ENCODE measurements at places on chromosomes 7 and 10.
A peak's percentile ranks its signal among the peaks of the same experiment; 100 is the strongest.

- DNase-seq = no peak
Observed at GRCh38 chr10:34288634-34289033, 526.5 kb downstream of the PARD3 start.

DNA sequence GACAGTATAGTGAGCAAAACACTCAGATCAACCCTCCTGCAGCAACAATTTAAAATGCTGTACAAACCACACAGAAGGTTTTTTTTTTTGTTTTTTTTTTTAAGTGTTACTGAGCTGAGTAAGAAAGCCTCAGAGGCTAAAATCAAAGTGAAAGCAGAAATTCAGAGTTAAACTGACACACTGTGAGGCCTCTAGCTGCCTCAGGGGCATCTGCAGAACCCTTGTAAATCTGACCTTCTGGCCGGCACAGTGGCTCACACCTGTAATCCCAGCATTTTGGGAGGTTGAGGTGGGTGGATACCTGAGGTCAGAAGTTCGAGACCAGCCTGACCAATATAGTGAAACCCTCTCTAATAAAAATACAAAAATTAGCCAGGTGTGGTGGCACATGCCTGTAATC, 7.4 kb upstream of the GNA12 start:
- no peak for DNase-seq

DNA sequence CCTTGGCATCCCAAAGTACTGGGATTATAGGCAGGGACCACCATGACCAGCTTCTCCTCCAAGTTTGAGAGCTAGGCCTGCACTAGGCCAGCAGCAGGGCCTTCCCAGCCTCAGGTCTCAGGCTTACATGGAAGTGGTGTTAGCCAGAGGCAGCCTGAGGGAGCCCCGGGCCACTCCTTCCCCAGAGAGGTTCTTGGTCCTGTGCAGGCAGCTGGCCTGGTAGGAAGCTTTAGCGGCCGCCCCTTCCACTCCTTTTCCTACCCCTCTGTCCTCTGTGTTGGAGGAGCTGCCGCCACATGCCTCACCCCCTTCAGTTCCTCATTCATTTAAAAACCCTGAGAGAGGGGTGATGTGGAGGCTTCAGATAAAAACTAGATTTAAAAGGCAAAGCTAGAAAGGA, 40.3 kb downstream of the TSPAN15 start:
- no peak for DNase-seq

DNA sequence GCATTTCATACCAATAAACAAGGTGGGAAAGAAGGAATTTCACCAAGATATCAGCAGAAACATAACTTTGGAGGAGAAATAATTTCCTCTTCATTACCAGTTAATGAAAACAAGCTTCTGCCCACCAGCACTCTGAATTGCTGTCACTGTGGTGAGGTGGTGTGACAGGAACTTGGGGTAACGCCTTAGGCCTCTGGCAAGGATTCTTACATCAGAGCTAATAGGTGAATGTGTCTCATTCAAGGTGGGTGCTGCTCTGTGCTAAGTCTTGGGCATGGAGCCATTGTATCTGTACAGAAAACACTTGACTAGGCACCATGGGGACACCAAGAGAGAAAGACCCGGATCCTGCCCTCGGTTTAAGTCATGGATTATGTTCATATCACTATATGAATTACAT, 8.3 kb upstream of the LOXL4 start:
- DNase-seq = no peak

- no peak for DNase-seq
Observed at GRCh38 chr7:158685693-158686092, 18.9 kb downstream of the NCAPG2 start.

GRCh38 chr7:107661081-107661864, 645 bp downstream of the SLC26A4 start:
- DNase-seq = peak; percentile 64

- DNase-seq = no peak
Observed at GRCh38 chr10:62964026-62964425, 147.9 kb upstream of the EGR2 start.

DNA sequence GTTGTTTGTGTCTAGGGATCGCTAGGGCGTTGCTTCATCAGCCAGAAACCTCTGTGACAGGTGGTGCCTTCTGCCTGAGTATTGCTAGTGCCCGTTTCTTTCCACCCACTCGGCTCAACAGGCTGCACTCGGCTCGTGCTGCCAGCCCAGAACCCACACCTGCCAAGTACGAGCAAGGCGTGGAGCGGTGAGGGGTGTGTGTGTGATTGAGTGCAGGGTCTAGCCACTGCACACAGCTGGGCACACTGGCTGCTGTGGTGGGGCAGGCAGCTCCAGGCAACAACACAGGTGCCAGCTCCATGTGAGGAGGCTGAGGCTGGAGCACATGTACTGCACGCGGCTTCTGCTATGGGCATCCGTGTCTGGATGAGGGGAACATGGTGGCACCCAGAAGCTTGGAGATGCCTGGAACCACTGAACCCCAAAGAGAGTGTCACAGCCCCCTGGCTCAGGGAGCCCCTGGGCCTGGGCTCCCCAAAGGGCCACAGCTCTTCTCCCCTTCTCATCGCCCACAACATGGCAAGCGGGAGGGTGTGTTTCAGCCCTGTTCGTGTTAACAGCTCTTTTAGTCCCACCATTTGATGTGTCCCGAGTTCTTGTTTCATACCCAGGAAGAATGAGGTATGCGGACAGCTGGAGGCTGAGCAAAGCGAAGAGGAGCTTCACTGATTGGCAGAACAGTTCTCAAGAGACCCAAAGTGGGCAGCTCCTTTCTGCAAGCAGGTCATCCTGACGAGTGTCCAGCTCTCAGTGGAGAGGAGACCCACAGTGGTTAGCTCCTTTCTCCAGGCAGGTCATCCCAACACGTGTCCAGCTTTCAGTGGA, 78.1 kb downstream of the HDAC9 start:
- DNase-seq = no peak

DNA sequence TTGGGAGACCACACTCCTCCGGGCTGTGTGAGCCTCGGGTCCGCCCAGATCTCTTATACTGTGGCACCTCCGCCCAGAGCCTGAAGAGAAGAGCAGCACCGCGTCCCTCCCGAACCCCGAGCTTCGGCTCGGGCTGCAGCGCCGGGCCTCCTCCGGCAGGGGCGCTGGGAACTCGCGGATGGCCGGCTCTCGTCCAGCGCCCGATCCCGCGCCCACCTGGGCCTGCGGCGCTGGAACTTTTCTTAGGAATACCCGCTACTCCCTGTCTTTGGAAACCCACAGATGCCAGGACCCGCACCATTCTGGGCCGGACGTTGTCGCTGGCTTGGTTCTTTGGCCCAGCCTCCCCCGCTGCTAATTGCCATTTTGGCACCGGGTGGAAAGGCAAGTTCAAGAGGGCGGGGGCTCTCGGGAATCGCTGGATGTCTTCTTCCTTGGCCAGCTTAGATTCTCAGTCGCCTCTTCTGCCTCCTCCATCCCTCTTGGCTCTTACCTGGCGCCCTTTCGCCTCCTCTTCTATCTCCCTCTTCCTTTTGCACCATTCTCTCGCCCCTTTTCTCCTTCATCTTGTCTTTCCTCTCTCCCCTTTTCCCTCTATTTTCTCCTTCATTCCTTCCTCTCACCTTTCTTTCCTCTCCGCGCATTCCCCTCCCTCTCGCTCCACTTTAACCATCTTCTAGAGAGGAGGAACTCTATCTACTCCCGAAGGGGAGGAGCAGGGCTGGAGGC, 2.1 kb upstream of the SORCS3 start:
- no peak for DNase-seq

DNA sequence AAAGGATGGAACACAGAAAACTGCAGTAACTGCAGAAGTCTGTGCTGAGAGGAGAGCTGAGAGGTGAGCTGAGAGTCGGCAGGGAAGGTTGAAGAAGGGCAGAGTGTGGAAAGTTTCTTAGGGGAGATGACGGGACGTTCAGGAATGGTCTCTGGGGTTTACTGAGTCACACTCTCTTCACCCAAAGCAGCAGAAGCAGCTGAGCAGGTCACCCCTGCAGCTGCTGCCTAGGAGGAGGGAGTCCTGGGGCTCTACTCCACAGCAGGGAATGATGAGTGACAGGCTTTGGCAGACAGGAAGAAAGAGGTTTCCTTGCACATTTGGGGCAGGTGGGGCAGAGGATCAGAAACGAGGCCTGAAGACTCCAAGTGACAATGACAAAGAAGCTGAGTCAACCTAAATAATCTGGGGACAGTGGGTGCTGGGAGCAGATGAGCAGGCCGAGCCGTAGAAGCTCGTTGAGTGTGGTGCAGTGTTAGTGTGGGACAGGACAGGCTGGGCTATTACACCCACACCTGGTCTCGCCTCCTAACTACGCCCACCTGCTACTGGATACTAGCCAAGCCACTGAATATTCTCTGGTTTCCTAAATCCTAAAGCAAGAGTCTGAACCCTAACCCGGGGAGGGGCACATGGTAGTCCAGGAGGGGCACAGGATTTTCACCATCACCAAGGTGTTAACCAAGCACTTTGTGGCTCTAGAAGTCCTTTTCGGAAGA, 24.9 kb downstream of the BEND7 start:
- no peak for DNase-seq

DNA sequence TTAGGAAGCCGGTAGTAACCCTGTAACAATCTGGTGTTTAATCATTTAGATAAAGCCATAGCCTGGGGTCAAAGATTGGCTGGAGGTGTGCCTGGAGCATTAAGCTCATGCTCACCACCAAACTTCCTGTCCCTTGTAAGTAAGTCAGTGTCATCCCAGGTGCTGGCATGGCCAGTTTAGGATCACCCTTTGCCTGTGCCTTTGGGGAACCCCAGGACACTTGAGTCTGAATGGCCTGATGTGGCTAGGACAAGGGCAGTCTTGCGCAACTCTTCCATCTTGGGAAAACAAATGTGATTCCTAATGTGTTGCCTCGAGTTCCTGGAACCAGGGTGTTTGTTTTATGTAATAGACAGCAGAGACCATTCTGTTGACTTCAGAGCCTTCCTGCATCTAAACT, 154.8 kb downstream of the GRK5 start:
- DNase-seq = no peak

DNA sequence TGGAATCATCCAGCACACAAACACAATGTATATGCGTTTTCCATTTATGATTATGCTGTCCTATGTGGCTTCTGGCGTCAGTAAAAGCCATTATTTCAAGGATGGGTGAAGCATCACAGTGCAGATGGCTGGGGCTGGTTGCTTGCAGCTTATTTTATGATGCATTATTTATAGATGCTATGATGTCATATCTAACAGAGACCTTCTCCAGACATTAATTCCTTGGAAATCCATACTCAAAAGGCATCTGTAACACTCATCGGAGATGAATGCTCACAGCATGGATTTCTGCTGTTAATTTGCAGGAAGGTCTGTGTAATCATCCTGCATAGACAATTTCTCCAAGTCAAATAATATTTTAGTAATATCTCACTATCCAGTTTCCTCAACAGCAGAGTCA, 7.2 kb downstream of the RGS10 start:
- no peak for DNase-seq

GRCh38 chr7:47088329-47089067, 493.4 kb downstream of the TNS3 start:
- DNase-seq = peak; percentile 16

- no peak for DNase-seq
Observed at GRCh38 chr7:102203218-102203617, 83.5 kb upstream of the SH2B2 start.
